ENCODE measurements at places on chromosomes 3 and 15.

- DNase-seq, result peak; percentile 96
Measured at GRCh38 chr3:171284308-171285075, 175.7 kb downstream of the TNIK start.

DNA sequence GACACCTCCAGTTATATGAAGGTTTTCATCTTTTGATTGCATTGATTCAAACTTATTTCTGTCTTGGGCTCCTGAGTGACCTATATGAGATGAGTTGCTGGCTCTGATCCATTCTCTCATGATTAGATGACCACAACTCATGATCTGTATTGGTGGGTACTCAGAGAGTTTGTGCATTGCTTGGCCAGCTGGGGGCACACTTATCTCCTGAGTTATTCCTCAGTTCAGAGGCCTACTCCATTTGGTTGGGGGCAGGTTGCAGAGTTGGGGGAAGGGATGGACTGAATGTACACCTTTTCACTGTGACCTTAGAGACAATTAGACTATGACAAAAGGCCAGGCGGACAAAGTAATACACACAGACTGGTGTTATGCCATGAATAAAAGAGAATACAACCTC, 166.2 kb upstream of the SEMA6D start:
- DNase-seq, result no peak

- no peak for DNase-seq
Measured at GRCh38 chr3:40306336-40306735, 3.2 kb upstream of the EIF1B start.

GRCh38 chr3:39469945-39470344, 2.5 kb downstream of the MOBP start:
- no peak for DNase-seq

DNA sequence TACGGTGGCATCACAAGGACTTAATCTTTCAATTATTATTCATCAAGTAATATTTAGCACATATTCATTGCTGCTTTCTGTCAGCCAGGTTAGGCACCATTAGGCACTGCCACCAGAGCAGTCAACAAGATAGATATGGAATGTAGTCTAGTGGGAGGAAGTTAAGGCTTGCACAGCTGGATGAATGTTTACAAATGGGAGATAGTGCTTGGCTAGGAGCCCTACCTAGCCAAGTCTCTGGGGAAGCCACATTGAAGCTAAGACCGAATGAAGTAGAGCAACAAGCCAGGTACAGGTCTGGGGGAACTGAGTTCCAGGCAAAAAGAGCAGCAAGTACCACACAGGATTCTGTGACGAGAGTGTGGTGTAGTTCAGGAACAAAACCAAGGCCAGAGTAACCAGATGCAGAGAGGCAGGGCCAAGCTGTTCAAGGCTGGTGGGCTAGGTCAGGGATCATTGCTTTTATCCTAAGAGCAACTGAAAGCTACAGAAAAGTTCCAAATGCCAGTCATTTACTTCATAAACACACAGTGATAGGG, 33.4 kb upstream of the SCAANT1 start:
- no peak for DNase-seq

DNA sequence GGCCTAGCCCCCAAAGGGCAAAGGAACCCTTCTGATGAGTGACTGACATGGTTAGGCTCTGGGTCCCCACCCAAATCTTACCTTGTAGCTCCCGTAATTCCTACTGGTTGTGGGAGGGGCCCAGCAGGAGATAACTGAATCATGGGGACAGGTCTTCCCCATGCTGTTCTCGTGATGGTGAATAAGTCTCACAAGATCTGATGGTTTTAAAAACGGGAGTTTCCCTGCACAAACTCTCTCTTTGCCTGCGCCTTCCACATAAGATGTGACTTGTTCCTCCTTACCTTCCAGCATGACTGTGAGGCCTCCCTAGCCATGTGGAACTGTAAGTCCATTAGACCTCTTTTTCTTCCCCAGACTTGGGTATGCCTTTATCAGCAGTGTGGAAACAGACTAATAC, 16.9 kb downstream of the TKT start:
- DNase-seq, result peak; percentile 67

DNA sequence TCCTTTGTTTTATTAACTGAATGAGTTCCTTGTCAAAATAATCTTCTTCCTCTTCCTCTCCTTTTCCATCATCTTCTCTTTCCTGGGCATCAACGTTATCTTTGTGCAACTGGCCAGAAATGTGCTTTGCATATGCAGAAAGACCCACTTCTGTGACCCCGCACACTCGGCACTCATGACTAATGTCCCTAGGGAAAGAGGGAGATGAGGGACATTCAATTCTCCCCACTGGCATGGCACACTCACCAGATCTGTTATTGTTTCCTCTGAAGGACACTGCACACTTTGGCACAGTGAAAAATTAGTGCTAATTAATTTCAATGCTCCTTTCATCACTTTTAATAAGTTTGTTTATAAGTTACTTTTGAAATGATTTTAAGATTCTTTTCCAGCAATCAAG, 34.0 kb downstream of the ZNF106 start:
- no peak for DNase-seq

DNA sequence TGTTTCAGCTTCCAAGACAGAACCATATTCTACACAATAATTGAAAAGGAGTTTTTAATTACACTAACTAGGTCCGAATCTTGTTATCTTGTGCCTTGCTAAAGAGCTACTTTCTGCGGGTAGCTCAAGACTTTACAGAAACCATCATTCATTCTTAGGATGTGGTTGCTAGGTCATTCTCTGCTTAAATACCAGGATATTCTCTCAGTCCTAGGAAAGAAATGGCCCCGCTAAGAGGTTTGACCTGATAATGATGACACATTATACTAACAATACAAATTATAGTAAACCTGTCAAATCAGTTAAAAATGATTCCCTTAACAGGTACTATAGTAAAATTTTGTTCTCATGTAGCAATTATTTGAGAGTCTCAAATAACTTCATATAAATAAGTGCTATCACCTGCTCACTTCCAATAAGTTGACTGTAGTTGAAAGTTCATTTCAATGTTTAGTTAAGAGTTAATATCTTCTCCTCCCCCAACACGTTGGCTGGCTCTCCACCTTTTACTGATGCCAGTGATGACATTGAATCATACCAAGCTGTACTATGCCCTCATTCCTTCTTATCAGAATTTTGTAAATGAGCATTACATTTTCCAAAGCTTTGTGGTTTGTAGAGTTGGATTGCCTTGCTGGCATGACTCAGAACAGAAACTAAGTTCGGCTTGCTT, 3.6 kb upstream of the C3orf85 start:
- DNase-seq, result peak; percentile 85

- no peak for DNase-seq
Measured at GRCh38 chr15:89371228-89372044, 36.8 kb upstream of the POLG start.

GRCh38 chr3:12799525-12800440, 3.3 kb downstream of the CAND2 start:
- DNase-seq, result no peak

DNA sequence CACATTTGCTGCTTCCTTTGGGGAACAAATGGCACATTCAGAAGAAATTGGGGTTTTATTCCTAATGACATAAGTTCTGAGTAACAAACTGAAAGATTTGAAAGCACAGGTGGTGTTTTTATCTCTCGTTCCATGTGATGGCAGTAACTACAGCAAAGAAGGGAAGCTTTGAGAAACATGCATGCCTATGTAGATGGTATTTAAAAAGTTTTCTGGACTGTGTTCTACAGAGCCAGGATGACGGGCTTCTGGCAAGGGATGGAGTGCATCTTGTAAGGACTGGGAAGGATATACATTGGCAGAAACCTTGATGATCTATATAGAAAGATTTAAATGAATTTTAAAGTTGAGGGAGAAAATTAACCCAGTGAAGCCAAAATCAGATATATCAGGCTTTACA, 362.2 kb upstream of the ROPN1 start:
- DNase-seq, result no peak

All from A172 (cell line).